ENCODE measurements at places on chromosomes 2 and 18.
A peak's percentile ranks its signal among the peaks of the same experiment; 100 is the strongest.

DNA sequence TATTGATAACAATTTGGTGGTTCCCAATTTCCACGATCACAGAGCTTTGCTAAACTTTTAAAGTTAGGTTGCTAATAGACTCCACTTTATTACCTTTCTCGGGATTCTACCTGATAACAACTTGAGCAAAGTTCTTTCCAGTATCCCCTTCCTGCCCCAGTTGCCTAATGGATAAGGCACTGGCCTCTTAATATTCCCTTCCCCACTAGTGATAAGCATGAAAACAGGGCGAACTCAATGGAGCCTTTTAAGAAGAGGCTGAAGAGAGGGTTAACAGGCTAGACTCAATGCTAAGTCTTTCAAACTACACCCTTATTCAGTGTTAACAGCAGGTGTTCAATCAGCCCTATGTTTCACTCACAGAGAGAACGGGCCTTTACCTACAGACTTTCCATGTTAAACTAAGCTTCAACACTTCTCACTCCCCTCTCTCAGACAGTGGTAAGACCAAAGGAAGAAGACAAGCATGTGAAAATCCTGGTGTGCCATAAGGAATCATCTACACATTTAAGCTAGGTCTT is 75.8 kb downstream of the ANKRD44 start:
- no peak for DNase-seq

GRCh38 chr2:166375736-166376487 is at the start of gene SCN9A:
TSS of gene SCN9A (minus strand) at chr2:166375944. CDS start at chr2:166311756, 64,188 bp downstream.
- DNase-seq = no peak

DNA sequence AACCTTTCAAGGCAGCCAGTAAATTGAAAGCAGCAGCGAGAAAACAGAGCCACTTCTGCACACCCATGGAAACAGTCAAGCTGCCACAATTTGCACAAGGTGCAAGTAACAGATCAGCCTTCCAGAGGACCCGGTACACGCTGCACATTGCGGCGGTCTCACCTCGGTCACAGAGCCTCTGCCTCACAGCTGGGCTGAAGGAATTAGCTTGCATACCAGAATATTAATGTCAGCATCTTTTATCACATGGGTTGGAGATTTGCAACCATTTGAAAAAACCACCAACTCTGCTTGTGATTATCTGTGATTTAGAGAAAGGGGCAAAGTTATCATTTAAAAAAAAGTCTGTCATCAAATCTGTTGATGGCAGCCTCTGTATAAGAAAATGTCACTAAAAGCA is 330.5 kb upstream of the TCF4 start:
- peak; percentile 53 for DNase-seq

GRCh38 chr2:216352653-216353270 is 19.5 kb downstream of the MARCHF4 start:
- DNase-seq = no peak

- DNase-seq = no peak
These were observed 29.5 kb upstream of the RBMS1 start for GRCh38 chr2:160522951-160523710.

DNA sequence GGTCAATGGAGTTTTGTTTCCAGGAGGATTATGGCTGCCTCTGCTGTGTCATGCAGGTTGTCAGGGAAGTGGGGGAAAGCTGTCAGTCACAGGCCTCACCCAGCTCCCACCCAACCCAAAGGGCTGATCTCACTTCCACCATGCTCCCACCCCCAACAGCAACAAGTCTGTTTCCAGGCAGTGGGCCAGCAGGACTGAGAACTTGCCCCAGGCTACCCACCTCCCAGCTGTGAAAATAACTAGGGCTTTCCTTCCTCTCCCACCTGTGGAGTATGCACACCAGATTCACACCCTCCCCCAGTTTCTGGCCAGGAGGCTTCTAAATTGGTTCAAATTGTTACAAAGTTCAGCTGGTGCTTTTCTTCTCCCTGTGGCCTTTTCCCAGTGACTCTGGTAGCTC is 95.6 kb upstream of the ACVR1 start:
- DNase-seq = no peak

- DNase-seq = no peak
These were observed 202.2 kb downstream of the TNS1 start for GRCh38 chr2:217800433-217801114.

GRCh38 chr2:46382331-46383112 is 85.3 kb downstream of the EPAS1 start:
- DNase-seq = no peak

- DNase-seq = no peak
These were observed 23.9 kb upstream of the ALLC start for GRCh38 chr2:3633982-3634595.

DNA sequence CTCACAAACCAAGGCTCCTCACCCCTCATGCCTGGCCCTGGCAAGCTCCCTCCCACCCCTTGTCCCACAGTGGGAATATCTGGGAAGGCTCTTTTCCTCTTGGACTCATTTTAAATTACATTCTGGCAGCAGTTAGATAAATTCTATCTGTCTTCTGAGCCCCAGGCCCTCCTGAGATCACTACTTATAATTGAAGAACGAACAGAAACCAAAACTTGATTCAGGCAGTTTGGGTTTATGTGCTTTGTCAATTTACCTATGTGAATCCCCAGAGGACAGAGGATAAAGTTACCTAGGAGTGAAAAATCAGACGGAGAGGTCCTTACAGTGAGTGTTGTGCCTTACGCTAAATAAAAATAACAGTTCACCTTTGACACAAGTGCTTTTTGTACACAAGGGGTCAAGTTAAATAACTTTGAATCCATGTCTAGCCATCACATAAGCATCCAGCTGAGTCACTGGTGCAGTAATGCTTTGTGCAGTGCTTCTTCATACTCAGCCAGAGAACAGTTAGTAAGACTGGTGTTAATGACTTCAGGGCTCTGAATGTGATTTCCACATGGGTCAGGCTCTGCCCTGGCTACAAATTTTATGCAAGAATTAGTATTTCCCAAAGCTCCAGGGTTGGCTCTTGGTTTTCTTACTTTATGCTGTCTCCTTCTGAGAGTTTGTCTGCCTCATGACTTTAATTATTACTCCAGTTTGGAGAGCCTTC is 329.3 kb downstream of the INSIG2 start:
- DNase-seq = no peak

- peak; percentile 84 for DNase-seq
These were observed 32.9 kb downstream of the HS1BP3 start for GRCh38 chr2:20617892-20618467.

- peak; percentile 35 for DNase-seq
These were observed 8.3 kb downstream of the SLC4A5 start for GRCh38 chr2:74334931-74335333.

DNA sequence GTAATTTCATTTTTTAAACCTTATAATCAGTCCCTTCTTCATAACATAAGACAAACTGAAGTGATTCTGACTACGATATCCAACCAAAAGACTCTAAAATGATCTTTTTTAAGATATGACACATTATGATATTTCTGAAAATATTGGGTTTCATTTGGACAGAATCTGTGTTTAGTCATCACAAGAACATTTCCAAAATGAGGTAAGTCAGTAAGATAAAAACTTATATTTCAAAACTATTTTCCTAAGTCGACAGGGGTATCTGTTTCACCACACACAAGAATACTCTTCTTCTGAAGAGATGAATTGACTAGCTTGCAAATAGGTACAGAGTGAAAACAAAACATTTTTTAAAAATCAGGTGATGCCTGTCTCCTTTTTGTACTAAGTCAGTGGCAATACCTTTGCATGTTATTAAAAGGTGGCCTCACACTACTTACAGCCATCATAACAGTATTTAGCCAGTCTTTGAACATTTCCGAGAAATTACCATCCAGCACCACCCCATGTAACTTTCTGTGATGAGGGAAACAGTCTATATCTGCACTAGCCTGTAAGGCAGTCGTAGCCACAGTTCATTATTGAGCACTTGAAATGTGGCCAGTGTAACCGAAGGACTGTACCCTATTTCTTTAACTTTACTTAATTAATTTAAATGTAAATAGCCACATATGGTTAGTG is 13.5 kb downstream of the STK39 start:
- DNase-seq = no peak

DNA sequence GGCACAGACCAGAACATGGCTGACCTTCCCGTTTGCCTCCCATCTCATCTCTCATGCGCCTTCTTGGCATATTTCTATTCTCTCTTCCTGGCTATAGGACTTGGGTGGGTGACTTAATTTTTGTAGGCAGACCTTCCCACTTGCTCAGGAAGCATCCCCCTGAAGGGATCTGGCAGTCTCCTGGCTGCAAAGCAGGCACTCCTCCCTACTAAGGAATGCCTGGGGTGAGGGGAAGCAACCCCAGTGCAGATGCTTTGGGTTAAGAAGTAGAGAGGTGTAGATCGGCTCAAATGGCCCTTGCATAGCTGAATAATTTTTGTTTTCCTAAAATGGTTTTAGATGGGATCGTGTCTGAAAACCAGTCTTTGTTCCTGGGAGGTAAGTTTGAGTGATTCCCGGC is 17.6 kb downstream of the MCFD2 start:
- no peak for DNase-seq

DNA sequence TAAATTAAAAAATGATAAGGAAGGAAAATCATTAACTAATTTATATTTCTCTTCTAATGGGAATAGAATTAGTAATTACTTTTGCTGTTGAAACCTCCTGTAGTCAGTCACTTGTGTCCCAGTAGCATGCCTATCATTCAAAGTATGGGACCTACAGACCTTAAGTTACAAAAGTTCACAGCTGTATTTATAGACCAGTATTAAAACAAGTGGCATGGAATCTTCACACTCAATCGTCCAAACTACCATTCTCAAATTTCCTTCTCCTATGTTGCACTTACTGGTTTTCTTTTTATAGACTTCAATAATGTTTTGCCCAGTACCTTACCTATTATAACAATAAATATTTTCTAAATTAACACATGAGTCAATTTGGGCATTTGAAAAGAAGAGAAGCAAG is 639.9 kb downstream of the ERBB4 start:
- no peak for DNase-seq

- no peak for DNase-seq
These were observed 24.9 kb downstream of the BIN1 start for GRCh38 chr2:127081826-127082633.

DNA sequence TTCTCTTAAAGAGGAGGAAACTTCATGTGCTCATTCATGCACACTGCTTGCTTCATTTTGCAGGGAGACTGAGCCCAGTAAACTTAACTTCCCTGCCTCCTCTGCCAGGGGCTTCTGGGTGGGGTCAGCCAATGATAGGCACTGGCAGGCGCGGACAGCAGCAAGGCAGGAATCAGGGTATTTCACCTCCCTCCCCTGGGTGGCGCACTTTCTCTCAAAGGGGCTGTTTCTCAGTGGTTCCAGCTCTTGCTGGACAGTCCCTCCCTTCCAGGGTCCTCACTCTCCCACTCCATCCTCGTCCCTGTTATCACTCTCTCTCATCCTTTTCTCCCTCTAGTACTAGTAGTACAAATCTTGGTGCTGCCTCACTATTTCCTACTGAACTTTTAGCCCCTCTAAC is 320.5 kb upstream of the ZNF521 start:
- DNase-seq = no peak

GRCh38 chr2:207987025-207987716 is 38.2 kb downstream of the PLEKHM3 start:
- no peak for DNase-seq

- no peak for DNase-seq
These were observed 157.6 kb upstream of the NRP2 start for GRCh38 chr2:205524656-205525055.

DNA sequence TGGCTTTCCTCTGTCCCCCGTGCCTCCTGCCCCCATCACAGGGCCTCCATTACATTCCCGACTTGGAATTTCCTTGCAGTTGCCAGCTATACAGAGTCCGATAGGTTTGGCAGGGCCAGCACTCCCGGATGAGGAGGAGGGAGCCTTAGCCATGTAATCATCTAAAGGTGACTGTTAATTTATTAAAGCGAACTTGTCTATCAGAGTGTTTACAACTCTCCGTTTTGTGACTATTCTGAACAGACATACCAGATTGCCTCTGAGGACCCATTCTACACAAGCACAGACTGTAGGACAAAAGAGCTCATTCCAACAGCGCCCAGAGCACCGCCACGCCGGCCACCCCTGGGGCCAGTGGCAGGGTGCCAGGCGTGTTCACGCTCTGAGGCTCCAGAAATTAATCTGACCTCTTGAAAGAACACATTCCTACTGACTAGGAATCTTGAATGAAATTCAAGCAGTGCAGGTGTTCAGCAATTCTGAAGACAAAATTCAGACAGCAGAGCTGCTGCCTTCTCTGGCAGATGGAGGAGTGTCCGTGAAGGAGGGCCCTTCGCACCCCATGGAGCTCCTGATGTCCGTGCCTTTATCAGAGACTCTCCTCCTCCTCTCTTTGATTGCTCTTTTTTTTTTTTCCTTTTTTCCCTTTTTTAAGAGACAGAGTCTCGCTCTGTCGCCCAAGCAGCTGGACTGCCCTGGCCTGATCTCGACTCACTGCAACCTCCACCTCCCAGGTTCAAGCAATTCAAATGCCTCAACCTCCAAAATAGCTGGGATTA is 58.1 kb upstream of the RALBP1 start:
- DNase-seq = peak; percentile 55

DNA sequence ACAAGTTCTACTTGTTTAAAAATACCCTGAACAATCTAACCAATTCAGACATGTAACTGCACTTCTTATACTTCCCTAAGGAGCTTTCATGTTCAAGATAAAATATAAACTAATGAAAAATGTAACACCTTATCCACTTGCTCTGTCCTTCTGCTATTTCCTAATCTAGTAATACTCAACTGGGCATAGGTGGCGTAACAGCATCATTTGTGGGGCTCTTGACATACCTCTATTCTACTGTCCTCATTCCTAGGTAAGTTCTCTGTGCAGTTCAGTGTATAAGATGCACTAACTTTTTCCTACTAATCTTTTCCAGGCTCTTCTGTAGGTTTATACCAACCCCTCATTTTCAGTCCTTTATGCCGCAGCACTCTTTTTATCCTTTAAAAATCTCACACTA is 36.7 kb downstream of the PRKD3 start:
- no peak for DNase-seq

DNA sequence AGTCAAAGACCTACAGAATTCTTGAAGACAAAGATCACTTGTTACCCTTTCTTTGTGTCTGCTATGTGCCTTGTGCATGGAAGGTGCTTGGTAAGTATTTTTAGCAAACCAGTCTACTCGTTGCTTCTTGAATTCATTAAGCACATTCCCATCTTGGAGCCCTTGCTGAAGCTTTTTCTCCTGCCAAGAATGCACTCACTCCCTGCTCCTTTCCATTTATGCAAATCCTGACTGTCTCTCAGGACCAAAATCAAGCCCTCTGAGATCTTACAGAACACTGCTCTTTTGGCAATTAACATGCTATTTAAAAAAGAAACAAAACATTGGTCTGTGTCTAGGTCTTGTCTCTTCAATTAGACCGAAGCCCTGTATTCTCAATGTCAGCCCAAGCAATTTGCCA is 75.8 kb downstream of the CLHC1 start:
- DNase-seq = peak; percentile 62

- DNase-seq = no peak
These were observed 113.0 kb downstream of the SETBP1 start for GRCh38 chr18:44793685-44794084.

DNA sequence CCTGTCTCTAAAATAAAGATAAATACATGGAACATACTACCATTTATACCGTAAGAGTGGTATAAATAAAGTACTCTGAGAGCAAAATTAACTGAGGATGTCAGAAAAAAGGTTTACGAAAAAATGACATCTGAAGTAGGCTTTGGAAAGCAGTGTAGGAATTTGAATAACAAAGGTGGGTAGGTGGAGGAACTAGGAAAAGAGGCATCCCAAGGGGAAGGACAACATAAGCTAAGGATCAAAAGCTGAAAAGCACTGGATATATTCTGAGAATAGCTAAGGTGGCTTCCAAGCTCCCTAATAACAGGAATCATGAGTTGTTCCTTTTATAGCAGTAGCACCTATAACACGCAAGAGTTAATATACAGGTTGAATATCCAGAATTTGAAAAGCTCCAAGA is 91.3 kb downstream of the BAZ2B start:
- DNase-seq = no peak

All from fibroblast of skin of left biceps (primary cell).